ENCODE measurements at places on chromosomes 2 and 18. TPM values are rescaled to one million over a fixed set of nuclear protein-coding genes. Genes with fewer than 3 reads are reported as not detected.

DNA sequence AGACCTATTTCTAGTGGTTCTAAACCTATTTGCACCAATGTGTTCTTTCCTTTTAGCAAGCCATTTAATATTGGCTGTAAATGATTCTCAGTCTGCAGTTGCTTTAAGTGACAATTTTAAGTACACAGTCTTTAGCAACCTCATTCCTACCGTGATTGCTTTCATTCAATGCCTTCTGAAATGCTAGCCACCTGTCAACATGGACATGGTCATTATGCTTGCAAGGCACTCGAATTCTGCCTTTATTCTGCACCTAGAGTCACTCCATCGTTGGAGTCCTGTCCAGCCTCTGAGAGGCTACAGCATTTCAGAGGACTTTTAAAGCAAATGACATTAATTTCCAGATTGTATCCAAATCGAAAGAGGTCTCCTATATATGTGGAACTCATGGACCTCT lies 115.1 kb downstream of the IRS1 start:
- DNase-seq = no peak

- DNase-seq = no peak
Measured at GRCh38 chr2:199710551-199710950, 140.4 kb downstream of the FTCDNL1 start.

DNA sequence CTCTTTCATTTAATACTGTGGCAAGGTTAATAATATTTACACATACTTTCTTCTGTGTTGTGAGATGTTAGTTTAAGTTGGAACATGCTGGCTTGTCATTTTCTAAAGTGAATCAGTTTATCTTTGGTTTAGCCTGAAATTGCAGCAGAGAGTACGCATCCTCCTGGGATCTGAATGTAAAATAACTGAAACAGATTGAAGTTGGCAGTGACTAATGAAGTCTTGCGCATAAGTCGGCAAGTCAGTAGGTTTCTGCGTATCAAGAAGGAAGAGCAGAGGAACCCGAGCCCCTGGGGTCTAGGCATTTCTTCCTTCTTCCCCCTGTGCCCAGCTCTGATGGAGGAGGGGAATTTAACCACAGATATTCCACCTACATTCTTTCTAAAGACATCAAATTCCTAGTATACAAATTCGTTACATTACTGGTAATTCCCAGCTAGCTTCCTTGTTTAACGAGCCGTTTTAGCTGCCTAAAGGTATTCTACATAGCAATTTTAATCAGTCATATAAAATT lies 392.1 kb upstream of the RAB12 start:
- DNase-seq = no peak

GRCh38 chr18:59015531-59016152 lies 124.0 kb upstream of the SEC11C start:
- no peak for DNase-seq

The CREB1 gene
- 15.1 TPM for total RNA-seq

Data from left lobe of liver (tissue), 2 donors.